ENCODE measurements at places on chromosomes 11 and 22.

DNA sequence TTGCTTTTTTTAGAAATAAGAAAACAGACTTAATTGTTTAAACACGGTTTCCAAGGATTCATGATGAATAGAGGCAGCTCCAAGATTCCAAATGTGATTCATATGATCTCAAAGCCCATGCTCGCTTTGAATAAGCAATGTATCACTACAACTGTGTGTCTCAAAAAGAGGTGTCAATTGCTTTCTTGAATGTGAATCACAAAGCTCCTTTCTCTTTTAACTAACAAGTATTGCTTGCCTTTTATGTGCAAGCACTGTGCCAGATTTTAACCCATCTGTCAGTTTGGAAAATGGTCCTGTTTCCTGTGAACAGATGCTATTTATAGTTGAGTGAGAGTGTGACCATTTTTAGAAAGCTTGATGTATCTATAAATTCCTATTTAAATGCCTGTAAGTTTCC, 6.5 kb downstream of the OOSP1 start:
- DNase-seq, result no peak

DNA sequence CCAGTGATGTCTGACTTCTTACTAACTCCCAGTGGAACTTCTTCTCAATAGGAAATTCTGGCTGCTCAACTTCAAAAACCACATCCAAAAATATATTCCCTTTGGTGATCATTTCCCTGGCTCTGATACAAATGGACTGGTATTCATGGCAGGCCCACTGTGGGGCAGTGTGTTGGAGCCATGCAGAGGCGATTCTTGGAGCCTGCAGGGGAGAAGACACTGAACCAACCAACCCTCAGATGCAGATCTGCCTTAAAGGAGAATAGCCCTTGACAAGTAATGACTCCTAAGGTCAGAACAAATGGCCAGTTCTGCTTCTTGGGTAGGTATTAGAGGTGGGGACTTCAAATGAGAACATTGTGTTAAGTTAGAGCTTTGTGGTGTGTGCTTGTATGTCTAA, 12.2 kb downstream of the OR4D9 start:
- DNase-seq, result no peak

GRCh38 chr11:12474871-12475270, 97.5 kb downstream of the PARVA start:
- no peak for DNase-seq

DNA sequence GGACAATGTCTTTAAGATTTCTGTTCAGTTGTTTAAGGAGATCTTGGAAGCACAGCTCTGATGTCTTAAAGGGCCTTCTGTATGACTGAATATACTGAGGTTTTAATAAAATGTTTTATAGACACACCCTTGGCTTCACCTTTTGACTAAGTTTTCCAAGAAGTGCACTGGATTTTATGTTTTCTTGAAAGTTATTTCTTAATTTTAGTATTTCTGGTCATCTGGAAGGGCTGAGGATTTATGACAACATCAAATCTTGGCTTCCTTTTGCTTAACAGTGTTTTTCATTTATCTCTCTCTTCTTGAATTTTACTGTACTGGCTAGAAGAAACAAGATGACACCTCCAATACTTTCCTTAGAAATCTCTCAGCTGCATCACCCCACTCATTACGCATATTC, 2423.4 kb downstream of the LRRC4C start:
- DNase-seq, result no peak

DNA sequence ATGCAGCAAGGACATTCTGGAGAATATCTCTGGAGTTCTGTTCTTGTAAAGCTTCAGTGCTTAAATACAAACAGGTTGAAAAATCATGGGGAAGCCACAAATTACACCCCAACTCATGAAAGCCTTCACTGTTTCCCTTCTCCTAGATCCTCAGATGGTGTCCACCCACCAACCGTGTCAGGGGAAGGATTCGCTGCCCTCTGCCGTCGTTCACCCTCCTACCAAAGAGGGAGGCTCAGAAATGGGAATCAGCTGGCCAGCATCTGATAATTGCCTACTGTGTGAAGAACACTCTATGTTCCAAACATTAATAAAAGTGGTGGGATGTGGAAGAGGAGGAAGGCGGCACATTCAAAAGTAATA, 7.4 kb upstream of the HEPACAM start:
- no peak for DNase-seq

DNA sequence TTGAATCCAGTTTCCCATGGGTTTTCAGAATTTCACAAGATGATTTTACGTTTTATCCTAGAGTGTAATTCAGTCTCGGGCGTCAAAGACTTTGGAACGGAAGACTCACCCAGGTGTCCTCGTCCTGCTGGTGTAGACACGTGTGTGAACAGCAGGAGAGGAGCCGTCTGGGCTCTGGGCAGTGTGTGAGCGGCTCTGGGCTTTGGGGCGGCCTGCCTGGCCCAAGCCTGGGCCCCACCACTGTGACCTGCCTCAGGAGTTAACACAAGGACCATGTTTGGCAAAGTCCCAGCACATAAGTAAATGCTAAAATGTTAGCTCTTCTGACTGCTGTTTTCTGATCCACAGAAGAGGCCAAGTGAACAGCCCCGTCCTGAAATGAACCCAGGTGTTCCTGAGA, 1093.3 kb downstream of the BRD1 start:
- DNase-seq, result no peak

GRCh38 chr22:19194766-19195536, 16.4 kb upstream of the SLC25A1 start:
- DNase-seq, result no peak

GRCh38 chr11:2701898-2702434, 2.2 kb upstream of the KCNQ1OT1 start:
- no peak for DNase-seq

- DNase-seq, result no peak
Measured at GRCh38 chr22:37148742-37149665, 712 bp downstream of the IL2RB start.

DNA sequence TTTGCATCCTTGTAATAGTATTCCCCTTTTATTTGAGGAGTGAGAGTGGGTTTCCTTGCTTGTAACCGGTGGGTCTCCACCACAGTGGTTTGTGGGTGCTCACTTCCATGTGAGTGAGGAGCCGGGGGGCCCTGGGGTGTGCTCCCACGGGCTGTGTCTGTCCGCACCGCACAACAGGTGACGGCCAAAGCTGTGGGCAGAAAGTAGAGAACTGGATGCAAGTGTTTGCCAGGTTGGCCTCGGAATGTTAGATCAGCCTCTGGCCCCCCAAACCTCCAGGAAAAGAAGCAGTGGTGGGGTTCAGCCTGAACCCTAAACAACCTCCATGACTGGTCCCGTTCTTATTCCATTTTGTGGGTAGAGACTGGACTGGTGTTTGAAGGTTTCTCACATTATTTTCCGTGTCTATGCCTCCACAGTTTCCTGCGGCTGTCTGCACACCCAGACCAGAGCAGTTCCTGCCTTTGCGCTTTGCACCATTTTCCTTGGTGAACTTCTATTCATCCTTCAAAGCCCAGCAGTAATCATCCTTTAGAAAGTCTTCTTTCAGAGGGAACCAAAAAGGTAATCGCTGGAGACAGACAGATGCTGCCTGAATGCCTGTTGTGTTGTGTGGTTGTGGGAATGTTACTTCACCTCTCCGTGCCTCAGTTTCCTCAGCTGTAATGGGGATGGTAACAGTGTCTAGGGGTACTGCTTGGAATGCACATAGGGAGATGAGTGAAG, 77.2 kb downstream of the MYEOV start:
- no peak for DNase-seq

DNA sequence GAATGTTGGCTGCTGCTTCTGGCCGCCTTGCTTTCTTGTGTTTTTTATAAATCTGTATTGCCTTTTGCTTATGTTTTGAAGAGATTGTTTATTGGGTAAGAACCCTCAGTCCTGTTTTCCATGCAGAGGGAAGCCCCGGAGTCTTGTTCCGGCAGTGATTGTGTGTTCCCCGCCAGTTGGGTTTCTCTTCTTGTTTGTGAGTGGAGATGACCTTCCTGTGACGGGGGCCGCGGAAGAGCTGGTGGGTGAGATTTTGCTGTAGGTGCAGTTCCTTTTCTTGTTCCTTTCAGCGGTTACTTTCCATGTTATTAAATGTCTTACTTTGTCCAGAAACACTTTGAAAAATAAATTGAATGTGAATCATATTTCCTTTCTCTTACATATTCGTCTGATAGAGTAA, 8.3 kb downstream of the TBC1D22A start:
- DNase-seq, result no peak

DNA sequence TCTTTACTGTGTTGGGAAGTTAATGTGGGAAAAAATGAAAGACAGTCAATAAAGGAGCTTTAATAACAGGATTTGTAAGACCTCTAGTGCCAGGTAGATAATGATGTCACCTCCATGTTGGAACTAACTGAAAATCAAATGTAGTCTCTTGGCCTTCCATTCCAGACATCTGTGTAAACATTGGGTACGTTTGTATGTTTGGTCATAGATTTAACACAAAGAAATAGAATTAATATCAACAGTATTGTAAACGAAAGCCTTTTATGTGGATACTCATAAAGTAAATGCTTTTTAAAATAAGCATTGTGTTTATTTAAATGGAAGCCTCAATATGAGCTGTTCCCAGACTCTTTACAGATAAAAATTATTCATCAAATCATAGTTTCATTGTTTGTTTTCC, 605.7 kb downstream of the METTL15 start:
- no peak for DNase-seq

DNA sequence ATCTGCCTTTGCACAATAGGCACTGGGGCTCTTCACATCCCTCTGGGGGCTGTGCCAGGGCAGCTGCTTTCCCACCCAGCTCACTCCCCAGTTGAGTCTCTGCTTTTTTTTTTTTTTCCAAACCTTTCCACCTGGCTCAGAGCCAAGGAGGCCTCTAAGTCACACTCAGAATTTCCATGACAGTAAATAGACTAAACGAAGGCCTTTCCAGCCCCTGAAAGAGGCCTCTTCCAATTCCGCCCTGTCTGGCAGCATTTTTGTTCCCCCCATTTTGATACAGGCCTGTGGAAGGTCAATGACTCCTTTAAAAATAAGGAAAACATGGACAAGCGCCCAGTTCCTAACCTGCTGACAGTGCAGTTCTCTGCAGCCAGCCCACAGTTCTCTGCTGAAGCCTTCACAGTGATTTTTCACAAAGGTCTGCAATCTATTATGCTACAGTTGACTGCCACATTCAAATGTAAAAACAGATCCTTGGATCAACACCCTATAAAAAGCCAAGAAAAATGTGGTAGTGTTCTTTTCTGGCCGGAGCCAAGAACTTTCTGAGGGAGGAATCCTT, 107.5 kb upstream of the SESN3 start:
- DNase-seq, result peak; percentile 63

Data from urothelium cell line (cell line).